ENCODE measurements at places on chromosomes 6 and 20.

DNA sequence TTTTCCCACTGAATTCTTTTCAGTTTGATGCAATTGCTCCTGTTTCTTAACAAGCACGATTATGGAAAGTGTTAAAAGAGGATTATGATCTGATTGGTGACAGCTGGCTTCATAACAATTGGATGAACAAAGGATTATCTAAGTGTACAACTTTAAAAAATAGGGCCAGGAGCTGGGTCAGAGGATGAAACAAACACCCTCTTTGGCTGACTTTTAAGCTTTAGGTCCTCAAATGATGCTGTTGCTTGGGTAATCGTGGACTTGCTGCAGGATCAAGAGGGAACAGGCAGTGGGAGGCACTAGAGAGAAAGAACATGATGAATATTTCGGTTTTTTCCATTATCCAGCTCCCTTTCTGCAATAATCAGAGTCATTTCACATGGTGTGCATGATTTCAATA is 35.5 kb upstream of the TMX4 start:
- no peak for DNase-seq

DNA sequence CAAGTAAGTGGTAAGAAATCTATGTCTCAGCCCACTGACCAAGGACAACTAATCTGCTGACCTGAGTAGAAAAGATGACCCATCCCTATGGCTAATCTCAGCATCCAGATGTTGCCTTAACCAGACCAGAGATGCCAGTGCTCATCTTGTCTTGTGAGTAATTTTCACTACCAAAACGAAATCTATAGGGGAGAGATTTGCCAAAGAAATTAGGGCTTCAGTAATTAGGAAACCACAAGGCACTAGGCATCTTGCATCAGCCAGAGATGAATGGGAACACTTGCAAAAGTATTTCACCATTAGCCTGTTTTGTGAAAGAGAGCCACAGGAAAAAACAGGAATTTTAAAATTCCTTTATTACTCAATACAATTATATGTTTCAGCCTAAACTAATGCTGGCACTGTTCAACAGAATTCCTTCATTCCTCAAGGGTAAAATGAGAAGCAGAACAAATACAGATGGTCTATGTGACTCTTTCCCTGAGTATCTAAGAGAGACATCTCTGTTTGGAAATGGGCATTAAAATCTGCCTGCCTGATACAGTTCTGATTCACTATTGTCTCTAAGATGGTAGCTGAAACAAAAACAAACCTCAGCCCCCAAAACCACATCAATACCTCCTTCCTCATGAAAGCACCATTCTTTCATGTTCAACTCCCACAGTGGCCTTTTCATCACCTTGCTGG is 87.8 kb downstream of the GMDS start:
- no peak for DNase-seq

GRCh38 chr20:31922181-31922580 is 29.7 kb downstream of the PDRG1 start:
- no peak for DNase-seq

DNA sequence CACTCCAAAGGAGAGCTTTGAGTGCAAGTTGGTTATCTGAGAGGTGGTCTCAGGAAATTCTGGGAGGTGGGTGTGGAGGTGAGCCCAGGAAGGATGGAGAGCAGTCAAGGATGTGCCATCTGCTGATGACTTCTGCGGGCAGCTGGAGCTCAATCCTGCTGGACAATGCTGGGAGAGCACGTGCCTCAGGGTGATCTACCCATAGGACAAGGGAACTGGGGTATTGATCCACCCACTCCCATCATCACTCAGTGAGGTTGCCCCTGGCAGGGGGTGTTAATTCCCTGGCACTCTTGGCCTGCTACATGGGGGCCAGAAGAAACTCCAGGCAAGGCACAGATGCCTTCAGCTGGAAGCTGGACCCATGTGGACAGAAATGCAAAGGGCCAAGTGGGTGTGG is 7.1 kb upstream of the ZBP1 start:
- DNase-seq: no peak

DNA sequence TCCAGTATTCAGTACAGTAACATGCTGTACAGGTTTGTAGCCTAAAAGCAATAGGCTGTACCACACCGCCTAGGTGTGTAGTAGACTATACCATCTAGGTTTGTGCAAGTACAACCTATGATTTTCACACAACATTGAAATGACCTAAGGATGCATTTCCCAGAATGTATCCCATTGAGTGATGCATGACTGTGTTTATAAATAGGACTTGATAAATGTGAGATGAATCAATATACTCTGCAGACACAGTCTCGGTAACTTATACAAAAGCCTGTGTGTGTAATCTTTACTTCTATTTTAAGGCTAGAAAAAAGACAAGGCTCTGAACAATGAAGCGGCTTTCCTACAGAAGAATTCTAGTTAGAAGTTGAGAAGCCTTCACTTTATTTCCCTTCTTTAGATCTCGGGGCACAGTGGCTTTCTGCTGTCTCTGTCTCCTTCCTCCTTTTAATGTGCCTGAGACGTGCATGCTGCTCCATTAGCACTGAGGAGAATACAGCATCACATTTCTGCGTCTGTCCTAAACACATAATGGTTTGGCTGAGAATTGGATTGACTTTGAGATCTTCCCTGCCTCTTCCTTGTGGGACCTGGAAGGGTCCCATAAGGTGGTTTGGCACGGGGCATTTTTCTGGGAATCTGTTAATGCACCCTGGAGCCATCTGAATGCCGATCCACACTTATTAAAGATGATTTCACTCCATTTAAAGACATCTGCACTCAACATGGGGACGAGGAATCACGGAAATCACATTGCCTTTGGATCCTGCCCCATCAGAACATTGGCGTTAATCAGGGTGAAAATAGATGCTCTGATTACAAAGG is 112.5 kb downstream of the SCML4 start:
- DNase-seq: no peak

- no peak for DNase-seq
Observed at GRCh38 chr6:72894091-72894490, 272.2 kb downstream of the KCNQ5 start.

- no peak for DNase-seq
Observed at GRCh38 chr6:27616328-27617045, 143.6 kb upstream of the ZNF184 start.

Data from stimulated activated CD8-positive, alpha-beta memory T cell treated with anti-CD3 and anti-CD28 coated beads, Interleukin-12 subunit alpha, Interleukin-12 subunit beta, amount 100 ng/mL, for 4 hours (primary cell).